ENCODE measurements at places on chromosomes 7 and 10.

DNA sequence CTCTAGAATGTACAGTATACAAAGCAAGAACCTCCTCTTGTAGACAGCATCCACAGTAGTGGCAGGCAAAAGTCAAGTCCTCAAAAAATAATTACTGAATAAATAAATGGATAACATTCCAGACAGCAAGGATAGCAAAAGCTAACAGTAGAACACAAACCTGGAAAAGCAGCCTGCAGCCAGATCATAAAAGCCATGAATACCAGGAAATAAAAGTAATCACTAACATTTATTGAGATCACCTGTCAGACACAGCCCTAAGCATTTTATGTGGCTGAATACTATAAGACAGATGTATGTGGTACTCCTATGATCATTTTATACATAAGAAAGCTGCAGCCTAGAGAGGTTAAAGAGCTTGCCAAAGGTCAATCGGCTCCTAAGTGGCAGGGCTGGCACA, 34.0 kb downstream of the CUL2 start:
- DNase-seq, result no peak

DNA sequence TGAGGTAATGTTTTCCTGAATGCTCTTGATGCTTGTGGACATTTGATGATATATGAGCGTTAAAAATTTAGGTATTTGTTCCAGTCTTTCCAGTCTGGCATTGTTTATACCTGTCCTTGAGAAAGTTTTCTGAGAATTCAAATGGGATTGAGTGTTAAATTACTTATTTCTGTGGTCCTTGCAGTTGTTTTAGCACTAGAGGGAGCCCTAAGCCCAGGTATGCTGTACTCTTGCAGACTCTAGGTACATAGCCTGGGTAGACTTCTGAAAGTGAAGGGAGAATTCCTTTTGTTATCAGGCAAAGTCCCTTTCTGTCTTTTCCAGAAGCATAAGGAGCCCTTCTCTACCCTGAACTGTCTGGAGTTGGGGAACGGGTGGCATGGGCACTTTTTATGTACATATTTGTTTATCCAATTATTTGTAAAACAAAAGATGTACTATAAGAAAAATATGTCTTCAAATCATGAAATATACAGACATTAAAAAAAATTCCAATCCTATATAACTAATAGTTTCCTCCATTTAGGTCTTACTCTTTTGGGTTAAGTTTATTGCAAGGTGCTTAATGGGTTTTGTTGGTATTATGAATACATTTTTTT, 262.1 kb downstream of the ATRNL1 start:
- DNase-seq, result no peak

DNA sequence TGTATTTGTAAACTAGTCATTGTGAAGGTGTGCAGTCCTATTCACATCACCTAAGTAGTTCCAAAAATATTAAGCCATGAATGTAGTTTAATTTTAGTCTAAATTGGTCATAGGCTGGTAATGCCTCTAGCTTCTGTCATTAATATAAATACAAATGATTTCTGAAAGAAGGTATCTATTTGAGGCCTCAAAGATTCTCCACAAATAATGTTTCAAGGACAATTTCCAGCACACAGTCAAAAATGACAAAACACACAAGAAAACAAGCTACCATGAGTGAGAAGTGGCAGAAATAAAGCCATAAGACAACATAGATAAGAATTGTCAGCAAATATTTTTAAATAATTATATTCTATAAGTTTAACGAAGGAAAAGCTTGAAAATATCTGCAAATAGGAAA, 66.7 kb upstream of the PDK4 start:
- DNase-seq, result no peak

DNA sequence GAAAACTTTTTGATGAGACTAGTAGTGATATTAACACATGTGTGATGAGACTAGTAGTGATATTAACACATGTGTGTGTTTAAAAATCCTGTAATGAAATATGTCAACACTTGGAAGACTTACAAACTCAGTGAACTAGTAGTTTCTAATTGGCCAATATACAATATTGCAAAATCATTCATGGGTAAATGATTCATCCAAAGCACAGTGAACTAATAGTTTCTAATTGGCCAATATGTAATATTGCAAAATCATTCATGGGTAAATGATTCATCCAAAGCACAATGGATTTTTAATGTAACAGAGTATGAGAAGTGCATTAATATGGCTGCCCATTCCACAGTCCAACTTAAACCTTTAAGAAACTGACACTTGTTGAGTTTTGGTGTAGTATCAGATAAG, 77.8 kb downstream of the ATAD1 start:
- DNase-seq, result no peak

- no peak for DNase-seq
Observed at GRCh38 chr7:140972876-140973829, 41.6 kb downstream of the MRPS33 start.

DNA sequence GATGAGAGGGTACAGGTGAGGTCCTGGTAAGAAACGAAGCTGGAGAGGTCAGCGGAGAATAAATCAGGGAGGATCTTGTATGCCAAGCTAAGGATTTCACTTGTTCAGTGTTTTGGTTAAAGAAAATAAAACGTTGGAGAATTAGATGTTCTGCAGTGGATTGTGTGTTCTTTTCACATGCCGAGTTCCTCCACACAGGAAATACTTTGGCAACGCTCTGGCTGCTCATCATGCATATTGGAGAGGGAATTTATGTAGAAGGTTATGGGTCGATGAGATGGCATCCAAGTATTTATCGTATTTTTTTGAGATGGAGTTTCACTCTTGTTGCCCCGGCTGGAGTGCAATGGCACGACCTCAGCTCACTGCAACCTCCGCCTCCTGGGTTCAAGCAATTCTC, 11.0 kb downstream of the RPS24 start:
- DNase-seq, result no peak

DNA sequence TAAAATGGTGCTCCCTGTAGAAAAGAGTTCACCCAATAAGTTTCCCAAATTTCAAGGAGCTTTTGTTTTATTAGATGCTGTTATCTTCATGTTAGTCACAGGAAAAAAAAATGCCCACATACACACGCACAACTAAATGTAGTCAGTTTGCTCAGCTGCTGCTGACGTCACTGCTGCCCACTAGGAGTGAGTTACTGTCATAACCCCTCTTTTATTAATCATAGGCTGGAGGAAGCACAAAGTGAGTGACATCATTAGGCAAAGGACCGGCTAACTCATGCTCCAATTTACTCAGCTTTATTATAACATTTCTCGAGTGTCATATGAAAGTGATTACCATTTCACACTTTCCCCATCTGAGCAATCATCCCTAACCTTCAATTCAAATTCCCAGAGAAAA, 6.7 kb upstream of the INHBA start:
- no peak for DNase-seq

DNA sequence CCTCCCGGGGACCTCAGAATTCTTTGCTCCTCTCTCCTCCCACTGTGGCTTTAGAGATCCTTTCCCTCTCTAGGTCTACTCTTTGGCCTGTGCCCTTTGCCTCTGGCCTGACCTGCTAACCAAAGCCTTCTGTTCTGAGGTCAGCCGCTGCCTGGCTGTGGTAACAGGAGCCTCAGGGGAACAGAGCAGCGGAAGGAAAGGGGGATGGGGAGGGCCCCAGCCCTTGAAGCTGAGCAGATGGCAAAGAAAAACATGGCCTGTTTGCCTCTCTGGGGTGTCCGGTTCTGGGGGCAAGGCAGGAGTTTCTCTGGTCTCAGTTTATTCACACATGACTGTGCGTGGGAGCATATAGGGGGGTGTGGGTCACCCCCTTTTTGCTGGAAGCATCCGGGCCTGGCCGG, 28.2 kb downstream of the COL26A1 start:
- DNase-seq, result no peak

DNA sequence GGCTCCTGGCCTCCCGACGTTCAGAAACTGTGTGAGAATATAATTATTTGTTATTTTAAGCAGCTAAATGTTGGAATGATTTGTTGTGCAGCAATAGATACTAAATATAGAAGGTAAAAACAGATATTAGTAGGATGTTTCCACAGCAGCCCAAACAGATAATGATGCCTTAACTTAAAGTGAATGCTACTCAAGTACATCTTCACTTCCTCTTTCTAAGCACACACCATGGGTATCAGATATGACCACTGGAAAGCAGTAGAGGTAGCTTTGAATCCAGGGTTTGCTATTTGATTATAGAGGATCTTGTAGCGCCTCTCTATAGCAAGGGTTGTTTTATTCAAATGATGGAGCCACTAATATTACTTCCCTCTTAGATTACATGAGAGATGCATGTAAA, 38.2 kb upstream of the BET1 start:
- no peak for DNase-seq

GRCh38 chr7:41992881-41993867, 243.8 kb downstream of the GLI3 start:
- no peak for DNase-seq

DNA sequence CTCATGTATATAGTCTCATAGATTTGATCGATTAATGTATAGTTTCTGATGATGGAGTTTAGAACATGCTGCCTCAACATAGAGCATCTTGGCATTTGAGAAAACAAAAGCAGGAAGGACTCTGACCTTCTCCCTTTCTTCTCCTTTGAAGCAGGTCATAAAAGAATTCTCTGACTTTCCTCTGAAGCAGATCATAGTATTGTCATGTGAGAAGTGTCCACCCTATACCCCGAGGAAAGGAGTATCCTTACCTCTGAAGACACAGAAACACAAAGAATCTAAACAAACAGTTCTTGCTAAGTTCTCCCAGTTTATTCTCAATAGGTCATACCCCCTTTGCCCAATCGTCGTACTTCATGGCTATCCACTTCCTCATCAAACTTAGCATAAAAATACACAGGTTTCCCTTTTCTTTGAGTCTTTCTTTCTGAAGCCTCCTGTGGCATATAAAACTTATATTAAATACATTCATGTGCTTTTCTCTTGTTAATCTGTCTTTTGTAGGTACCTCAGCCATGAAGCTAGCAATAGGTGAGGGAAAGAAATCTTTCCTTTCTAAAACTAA, 194.9 kb downstream of the REEP3 start:
- DNase-seq, result no peak

- no peak for DNase-seq
Observed at GRCh38 chr10:53667063-53667462, 894.5 kb upstream of the MBL2 start.

DNA sequence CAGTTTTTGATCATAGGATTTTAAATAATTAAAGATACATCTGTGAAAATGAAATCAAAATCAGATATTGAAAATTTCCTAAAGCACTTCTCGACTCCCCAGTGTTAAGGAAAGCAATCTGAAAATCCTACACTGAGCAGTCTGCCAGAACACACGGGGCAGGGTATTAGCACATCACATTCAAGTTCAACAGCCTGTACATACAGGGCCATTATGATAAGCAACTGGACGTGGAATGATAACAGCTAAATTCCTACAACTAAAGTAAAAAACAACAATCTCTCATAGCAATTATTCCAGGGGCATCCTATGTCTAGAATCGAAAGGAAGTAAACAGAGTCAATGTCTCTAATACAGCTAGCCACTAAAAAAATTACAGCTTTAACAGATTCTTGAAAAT, 31.7 kb downstream of the TRDMT1 start:
- no peak for DNase-seq

GRCh38 chr7:131159961-131160361, 167.7 kb upstream of the MKLN1 start:
- DNase-seq, result no peak

- no peak for DNase-seq
Observed at GRCh38 chr10:117863771-117864170, 183.0 kb downstream of the RAB11FIP2 start.

DNA sequence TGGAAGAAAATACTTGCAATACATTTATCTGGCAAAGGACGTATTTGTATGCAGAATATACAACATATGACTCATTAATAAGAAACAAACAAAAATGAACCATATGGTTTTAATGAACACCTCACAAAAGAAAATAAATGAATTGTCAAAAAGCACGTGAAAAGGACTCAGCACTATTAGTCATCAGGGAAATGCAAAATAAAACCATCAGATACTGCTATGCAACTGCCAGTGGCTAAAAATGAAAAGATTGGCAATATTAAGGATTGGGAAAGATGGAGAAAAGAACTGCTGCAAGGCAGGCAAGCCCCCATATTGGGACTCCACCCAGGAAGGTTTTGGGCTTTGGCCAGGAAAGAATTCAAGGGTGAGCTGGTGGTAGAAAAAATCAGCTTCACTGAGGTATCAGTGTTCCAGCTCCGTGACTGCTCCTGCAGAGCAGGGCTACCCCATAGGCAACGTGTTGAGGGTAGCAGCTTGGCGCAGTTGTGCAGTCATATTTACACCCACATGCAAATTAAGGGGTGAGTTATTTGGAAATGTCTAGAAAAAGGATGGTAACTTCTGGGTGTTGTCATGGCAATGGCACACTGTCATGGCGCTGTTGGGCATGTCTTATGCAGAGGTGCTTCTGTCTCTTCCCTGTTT, 72.7 kb downstream of the CUBN start:
- DNase-seq, result no peak

DNA sequence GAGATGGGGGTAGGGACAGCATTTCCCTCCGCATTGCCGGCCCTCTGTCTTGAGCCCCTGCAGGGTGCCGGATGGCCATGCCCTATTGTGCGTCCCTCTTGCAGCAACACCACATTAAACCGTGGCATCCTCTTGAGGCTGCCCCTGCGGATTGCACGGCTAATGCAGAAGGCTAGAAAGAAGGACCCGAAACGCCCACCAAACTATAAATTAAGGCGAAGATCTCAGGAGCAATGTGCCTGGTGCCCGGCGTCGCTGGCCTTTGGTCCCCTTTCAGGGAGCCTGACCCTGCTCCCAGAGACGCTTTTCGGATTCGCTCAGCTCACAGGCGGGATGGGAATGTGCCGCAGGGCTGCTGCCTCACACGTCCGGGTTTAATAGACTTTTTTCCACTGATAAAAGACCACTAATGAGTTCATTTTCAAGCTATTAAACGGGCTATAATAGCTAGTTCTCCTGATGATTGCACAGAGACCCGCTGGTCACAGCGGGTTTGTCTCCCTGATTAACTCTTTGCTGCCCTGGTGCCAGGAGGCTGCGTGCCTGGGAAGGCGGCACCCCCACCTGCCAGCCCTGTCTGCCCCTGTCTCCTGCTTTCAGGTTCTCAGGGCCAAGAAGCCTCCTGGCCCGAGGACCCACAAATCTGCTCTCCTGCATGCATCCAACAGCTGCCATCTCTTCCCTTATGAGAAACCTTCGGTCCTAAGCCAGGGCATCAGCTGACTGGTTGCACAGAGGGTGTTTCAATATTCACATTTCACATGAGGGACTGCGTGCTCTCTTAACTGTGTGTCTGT, 128.3 kb downstream of the ADARB2 start:
- DNase-seq, result no peak

DNA sequence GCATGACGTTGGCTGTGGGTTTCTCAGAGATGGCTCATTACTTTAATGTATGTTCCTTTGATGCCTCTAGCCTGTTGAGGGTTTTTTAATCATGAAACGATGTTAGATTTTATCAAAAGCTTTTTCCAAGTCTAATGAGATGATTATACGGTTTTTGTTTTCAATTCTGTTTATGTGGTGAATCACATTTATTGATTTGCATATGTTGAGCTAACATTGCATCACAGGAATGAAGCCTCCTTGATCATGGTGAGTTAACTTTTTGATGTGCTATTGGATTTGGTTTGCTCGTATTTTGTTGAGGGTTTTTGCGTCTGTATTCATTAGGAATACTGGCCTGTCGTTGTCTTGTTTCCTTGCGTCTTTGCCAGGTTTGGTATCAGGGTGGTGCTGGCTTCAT, 52.3 kb upstream of the PTPN12 start:
- no peak for DNase-seq
